NCI-H1092 (cell line): ENCODE measurements at places on chromosomes 11 and 22.

- DNase-seq, result no peak
Observed at GRCh38 chr22:43820651-43821305, 8.7 kb upstream of the EFCAB6 start.

GRCh38 chr11:119743006-119743405 lies 14.0 kb upstream of the NECTIN1 start:
- no peak for DNase-seq

DNA sequence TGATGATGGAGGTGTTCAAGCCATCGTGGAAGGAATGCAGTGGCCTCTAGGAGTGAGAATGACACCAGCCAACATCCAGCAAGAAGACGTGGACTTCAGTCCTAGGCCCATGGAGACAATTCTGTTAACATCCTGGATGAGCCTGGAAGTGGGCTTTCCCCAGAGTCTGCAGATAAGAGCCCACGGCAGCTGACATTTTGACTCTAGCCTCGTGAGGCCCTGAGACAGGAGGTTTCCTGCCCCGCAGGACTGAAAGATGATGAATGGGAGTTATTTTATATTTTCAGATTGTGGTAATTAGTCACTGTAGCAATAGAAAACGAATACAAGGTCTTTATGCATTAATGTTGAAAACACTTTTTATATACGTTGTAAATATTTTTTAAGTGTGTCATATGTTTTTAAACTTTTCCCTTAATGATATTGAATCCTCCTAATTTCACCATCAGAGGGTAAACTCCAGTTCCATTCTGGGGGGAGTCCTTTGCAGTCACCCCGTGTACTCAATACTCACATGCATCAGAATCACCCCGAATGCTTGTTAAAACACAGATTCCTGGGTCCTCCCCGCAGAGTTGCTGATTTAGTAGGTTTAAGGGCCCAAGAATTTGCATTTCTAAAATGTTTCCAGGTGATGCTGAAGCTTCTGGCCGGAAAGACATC lies 570 bp upstream of the TPCN2 start:
- no peak for DNase-seq

- DNase-seq, result peak; percentile 80
Observed at GRCh38 chr11:111422494-111423249, 43.6 kb upstream of the POU2AF1 start.

DNA sequence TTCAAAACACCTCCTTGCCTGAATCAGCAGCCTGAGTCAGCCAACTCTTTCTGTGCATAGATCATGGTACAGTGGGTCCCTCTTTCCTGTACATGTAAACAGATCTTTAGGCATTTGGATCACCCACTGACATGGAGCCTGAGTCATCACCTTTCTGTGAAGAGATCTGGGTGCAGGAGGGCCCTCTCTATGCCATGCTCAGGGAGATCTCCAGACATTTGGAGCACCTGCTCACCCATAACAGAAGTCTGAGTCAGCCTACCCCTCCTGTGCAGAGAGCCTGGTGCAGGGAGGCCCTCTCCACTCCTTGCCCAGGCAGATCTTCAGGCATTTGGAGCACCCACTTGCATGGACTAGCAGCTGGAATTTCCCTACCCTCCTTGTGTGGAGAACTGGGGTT lies 56.2 kb upstream of the GLYAT start:
- no peak for DNase-seq

DNA sequence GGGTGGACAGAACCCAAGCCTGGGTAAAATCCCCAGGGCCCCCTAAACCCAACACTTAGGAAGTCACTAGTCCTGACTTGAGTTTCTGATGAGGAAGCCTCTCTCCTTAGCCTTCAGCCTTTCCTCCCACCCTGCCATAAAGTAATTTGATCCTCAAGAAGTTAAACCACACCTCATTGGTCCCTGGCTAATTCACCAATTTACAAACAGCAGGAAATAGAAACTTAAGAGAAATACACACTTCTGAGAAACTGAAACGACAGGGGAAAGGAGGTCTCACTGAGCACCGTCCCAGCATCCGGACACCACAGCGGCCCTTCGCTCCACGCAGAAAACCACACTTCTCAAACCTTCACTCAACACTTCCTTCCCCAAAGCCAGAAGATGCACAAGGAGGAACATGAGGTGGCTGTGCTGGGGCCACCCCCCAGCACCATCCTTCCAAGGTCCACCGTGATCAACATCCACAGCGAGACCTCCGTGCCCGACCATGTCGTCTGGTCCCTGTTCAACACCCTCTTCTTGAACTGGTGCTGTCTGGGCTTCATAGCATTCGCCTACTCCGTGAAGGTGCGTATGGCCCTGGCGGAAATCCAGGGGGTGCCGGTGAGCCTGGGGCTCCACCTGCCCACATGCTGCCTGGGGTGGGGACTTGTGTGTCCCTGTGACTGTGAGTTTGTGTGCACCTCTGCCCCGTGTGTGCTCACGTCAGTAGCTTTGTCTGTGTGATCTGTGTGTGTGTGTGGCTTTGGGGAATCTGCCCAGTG lies at the start of gene IFITM1:
Gene IFITM1, plus strand, starts transcription at position 254 of the 767 bp plus-strand sequence. Its CDS starts 131 bp downstream, at position 385.
- no peak for DNase-seq

GRCh38 chr11:59560702-59561473 lies 49.5 kb downstream of the OR4D9 start:
- DNase-seq, result peak; percentile 77

DNA sequence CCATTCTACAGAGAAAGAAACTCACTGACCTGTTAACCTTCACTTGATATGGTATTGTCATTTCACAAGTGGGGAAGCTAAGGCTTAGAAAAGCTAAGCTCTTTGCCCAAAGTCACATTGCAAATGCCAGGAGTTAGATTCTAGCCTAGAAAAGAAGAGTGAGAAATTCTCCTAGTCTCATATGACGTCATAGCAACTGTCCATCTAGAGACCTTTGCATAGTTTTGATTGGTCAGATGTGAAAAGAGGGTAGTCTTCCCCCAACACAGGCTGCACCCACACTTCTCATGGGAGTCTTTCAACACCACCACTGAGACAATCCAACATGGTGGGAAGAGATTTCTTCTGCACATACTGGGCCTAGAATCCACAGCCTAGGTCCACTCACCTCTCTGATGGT lies 197.9 kb downstream of the NTM start:
- no peak for DNase-seq

- peak; percentile 68 for DNase-seq
Observed at GRCh38 chr11:554428-555226, 5.9 kb downstream of the LMNTD2 start.

GRCh38 chr11:116360221-116360941 lies 412.4 kb downstream of the BUD13 start:
- DNase-seq, result no peak

- peak; percentile 11 for DNase-seq
Observed at GRCh38 chr11:44112091-44112821, 16.8 kb downstream of the EXT2 start.

DNA sequence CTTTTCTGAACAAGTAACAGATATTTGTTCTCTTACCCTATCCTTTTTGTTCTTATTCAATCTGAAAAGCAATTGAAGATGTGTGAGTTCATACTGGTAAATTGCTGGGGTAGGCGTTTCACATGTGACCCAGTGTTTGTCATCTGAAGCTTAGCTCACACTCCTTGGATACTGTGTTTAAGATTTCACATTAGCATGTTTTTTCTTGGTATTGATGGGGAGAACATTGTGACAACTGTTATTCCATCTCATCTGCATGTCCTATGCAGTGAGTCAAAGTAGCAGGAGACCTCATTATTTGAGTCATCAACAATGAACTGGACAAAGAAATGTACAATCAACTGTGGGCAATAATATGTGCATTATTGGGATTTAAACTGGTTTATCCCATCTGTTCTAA lies 691.6 kb upstream of the ANO5 start:
- no peak for DNase-seq

- DNase-seq, result no peak
Observed at GRCh38 chr11:45050111-45050510, 96.3 kb upstream of the PRDM11 start.

- peak; percentile 51 for DNase-seq
Observed at GRCh38 chr11:125591649-125592304, 875 bp upstream of the STT3A start.

GRCh38 chr11:94840209-94840608 lies 72.1 kb downstream of the AMOTL1 start:
- DNase-seq, result no peak

DNA sequence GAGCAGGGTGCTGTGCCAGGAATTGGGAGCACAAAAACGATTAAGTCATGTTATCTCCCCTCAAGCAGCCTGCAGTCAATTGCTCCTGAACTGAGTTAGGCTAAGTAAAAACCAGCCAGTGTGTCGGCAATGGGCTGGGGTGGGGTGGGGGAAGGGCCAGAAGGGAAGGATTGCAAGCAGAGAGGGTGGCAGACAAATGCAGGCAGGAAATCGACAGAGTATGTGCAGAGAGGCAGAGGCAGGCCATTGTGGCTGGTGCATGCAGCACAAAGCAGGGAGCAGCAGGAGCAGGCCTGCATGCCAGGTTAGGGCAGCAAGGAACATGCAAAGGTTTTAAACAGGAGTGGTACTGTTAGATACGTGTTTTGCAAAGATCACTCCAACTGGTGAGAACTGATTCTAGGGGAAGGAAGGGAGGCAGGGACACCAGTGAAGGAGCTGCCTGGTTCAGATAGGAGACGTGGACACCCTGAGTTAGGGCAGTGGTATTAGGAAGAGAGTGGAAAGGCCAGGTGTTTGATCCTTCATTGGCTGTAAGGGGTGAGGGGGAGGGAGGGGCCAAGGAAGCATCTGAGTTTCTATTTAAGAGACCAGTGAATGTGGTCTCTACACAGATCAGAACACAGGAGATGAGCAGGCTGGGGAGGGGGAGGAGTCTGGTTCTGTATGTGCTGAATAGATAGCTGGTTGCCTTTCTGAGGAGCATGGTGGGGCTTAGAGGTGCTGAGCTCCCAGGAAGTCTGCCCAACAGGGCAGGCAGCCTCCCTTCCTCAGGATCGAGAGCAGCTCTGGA lies 70.8 kb upstream of the PHOX2A start:
- no peak for DNase-seq

DNA sequence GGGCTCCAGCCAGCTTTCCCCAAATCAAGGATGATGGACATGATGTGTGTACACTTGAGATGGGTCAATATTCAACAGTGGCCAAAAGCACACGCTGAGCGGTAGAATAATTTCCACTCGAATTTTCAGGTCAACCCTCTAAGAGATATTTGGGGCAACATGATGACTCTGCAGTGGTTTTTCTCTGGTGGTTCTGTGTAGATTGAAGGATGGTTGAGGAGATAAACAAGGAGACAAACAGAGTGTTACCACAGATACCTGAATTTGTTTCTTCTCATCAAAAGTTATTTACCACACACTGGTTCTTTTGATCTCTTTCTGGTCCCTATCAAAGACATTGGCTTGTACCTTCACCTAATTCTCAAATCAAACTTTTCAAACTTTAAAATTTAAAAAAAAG lies 242.0 kb downstream of the ETS1 start:
- DNase-seq, result no peak

- DNase-seq, result no peak
Observed at GRCh38 chr11:81647374-81647773, 1086.3 kb downstream of the FAM181B start.

GRCh38 chr11:86969258-86969657 lies 14.1 kb upstream of the FZD4 start:
- DNase-seq, result no peak

DNA sequence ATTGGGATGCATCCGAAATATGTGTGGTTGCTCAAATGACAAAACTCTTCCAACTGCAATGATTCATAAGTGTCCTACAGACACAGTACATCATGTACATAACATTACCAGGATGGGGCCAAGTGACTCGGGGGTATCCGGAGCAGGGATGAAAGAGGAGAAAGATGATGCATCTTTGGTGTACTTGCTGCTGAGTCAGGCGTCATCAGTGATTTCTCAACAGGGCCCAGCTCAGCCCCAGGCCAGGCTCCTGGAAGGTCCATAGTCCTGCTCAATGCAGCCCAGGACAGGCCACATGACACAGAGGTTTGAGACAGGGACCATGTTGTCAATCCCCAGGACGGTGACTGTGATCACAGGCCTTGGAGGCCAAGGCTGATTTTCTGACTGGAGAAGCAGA lies 59.3 kb downstream of the GGTLC2 start:
- DNase-seq, result no peak

DNA sequence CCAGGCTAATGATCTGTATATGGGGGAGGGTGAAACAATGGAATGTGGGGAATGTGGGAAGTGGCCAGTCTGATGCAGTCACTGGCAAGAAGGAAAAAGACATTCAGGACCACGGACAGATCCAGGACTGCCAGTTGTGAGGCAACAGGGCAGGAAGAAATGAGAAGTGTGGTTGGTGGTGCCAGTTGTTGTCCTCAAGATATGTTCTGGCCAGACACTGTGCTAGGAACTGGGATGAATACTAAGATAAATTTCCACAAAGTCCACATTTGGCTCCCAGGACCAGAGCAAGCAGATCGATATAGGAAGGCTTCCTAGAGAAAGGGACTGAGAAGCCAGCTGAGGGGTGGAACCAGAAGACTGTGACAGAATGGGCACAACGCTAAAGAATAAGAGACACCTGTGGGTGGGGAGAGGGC lies 6.8 kb upstream of the TPBGL start:
- DNase-seq, result no peak

DNA sequence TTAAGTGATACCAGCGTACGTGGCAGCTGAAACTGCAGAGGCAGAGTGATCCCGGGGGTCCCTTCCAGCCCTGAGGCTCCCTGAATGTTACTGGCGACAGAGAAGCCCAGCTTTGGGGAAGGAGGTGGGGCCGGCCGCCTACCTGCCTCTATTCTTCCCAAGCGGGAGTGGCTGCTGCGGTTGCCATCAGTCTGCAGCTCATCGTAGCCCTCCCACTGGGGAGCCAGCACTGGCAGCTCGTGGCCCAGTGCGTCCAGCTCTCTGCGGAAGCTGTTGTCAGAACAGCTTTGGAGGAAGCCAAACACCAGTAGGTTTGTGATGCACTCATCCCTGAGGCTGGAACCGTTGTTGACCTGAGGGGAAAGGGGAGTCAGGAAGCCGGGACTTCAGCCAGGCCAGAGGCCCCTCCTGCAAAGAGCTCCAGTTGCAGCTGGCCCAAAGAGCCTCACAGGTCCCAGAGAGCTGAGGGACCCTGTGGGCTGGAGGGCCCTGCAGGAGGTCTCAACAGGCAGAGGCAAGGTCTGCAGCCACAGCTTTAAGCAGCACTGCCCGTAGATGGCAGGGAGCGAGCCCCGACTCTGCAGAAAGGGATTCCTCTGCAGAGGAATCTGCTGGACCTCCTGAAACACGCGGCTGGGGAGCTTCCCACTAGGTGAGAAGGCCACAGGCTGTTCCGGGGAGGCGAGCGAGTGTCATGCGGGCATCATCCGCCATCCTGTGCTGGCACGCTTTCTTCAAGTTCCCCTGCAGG lies 30.4 kb downstream of the BID start:
- DNase-seq, result no peak
